Uterine smooth muscle cell (primary cell): ENCODE measurements at places on chromosomes 2 and 18. TPM values are rescaled to one million over a fixed set of nuclear protein-coding genes. Genes with fewer than 3 reads are reported as not detected.

Gene FEV
- not detected in 2 replicates for total RNA-seq

Gene UGT1A3
- total RNA-seq, result not detected in 2 replicates

Gene MAPRE2
- 12.2 and 13.9 TPM in 2 replicates for total RNA-seq

Gene COL5A2
- total RNA-seq, result 240 and 440 TPM in 2 replicates

Gene KCNG3
- total RNA-seq, result under 0.01 TPM in 2 replicates

Gene BMP10
- not detected in 2 replicates for total RNA-seq

Gene COL4A4
- 0.75 and 2.7 TPM in 2 replicates for total RNA-seq

Gene CSRNP3
- total RNA-seq, result 1.8 and 1.9 TPM in 2 replicates

Gene SNTG2
- total RNA-seq, result 0.11 TPM in 1 of 2 replicates, not detected in the other

Gene SERPINB13
- not detected in 2 replicates for total RNA-seq

Gene MFSD2B
- under 0.01 and 0.11 TPM in 2 replicates for total RNA-seq

Gene PLCD4
- 2.1 and 2.6 TPM in 2 replicates for total RNA-seq

Gene EPB41L3
- 8.7 and 16.6 TPM in 2 replicates for total RNA-seq

Gene SERPINB4
- not detected in 2 replicates for total RNA-seq

Gene GPR17
- total RNA-seq, result not detected in 2 replicates

Gene ABCG8
- not detected in 2 replicates for total RNA-seq

Gene DNAJC5G
- total RNA-seq, result not detected in 2 replicates

Gene AGXT
- under 0.01 TPM in 1 of 2 replicates, not detected in the other for total RNA-seq

Gene LONRF2
- total RNA-seq, result 6.5 and 7.6 TPM in 2 replicates

Gene LOXHD1
- not detected in 2 replicates for total RNA-seq

Gene UNC50
- total RNA-seq, result 45.8 and 64.5 TPM in 2 replicates

Gene VAMP8
- total RNA-seq, result 0.12 and 0.33 TPM in 2 replicates

Gene TACR1
- total RNA-seq, result 0.12 and 0.22 TPM in 2 replicates

Gene CCDC93
- total RNA-seq, result 30.9 and 39.7 TPM in 2 replicates

Gene TGFA
- not detected in 2 replicates for total RNA-seq
